Fibroblast of skin of back (primary cell): ENCODE measurements at places on chromosomes 5 and 9.

DNA sequence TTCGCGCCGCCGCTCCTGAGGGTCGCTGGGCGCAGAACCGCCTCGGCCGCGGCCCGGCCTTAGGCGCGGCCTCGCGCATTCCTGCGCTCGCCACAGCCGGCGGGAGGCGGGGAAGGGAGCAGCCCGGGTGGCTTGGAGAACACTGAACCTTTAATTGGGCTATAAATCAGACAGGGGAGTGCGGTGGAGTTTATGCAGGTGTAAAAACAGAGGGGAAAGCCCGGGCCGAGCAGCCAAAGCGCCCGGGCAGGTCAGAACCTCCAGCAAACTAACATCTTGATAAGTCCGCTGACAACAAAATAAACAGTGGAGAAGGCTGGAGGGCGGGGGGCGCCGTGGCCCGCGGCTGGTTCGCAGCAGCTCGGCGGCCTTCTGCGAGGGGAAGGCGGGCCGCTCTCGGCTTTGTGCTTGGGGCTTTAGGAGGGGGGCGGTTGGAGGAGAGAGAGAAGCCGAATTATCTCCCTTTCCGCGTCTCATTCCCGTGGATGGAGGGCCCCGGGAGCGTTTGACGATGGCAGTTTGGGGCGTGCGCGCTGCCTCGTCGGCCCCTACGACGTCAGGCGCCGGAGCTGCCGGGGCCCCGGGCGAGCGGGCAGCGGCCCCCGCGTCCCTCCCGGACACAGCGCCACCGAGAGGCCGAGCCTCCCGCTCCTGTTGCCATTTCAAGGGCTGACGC lies 11.3 kb downstream of the FOXD1 start:
- DNase-seq, result peak; percentile 84

DNA sequence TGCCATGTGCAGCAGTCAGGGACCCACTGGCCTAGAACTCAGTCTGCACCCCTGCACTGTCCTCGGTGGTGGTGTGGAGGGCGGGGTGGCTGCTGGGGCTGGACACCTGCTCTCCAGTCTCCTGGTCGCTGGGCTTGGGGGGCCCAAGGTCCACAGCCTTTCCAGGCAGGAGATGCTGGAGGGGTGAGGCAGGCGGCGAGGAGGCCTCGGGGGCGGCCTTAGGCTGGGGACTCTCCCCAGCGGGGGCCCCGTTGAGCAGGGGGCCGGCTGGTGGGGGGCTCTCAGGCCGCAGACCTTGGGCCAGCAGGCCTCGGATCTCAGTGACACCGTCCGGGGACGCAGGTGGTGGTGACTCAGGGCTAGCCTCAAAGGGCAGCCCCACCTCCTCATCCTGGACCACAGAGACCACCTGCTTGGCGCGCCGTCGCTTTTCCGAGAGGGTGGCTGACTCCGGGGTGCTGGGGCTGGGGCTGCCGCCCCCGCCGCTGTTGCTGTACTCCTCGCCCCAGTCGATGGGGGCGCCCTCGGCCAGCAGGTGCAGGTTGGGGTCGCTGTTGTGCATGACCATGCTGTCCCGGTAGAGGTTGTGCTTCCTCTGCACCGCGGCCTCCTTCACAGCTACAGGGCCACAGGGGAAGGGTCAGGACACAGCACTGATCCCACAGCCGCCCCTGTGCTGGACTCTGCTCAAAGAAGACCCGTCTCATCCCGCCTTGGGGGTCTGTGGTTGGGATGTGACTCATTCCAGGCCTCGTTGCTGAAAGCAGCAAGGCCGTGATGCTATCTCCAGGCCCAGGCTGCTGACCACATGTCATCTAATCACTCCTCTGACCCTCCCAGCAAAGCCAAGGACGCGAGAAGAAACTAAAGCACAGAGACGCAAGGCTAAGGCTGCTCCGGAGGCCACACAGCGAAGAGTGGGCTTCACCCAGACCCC lies 55.8 kb downstream of the LRSAM1 start:
- DNase-seq, result no peak

GRCh38 chr9:135306699-135307098 lies 172.9 kb upstream of the PPP1R26 start:
- no peak for DNase-seq

- no peak for DNase-seq
Observed at GRCh38 chr5:173774271-173774761, 113.8 kb upstream of the CPEB4 start.

DNA sequence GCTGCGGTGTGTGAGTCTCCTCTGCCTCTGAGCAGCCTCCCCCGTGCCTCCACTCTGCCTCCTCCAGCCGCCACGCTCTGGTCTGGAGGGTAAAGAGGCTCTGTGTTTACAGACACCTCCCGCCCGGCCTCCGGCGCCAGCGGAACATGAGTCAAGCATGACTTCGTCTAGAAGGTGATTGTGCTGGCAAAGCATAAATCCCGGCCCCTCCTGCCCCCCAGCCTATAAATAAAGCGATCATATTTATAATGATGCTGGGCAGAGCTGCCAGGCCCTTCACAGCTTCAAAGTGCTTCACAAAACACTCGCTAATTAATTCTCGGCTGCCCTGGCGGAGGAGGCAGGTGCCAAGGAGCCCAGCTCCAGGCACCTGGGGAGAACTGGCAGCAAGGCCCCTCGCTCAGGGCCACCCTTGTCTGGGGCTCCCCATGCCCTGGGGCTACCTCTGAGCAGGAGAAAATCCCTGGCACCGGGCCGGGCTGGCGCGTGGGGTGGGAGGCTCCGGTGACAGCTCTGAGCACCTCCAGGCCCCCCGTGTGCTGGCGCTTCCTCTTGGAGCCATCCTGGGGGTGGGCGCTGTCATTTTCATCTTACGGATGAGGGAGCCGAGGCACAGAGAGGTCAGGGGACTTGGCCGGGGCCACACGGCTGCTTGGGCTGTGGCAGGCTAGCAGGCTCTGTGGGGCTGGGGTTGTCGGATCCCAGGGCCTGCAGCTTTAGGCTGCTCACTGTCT lies 87.8 kb downstream of the RXRA start:
- peak; percentile 85 for DNase-seq

DNA sequence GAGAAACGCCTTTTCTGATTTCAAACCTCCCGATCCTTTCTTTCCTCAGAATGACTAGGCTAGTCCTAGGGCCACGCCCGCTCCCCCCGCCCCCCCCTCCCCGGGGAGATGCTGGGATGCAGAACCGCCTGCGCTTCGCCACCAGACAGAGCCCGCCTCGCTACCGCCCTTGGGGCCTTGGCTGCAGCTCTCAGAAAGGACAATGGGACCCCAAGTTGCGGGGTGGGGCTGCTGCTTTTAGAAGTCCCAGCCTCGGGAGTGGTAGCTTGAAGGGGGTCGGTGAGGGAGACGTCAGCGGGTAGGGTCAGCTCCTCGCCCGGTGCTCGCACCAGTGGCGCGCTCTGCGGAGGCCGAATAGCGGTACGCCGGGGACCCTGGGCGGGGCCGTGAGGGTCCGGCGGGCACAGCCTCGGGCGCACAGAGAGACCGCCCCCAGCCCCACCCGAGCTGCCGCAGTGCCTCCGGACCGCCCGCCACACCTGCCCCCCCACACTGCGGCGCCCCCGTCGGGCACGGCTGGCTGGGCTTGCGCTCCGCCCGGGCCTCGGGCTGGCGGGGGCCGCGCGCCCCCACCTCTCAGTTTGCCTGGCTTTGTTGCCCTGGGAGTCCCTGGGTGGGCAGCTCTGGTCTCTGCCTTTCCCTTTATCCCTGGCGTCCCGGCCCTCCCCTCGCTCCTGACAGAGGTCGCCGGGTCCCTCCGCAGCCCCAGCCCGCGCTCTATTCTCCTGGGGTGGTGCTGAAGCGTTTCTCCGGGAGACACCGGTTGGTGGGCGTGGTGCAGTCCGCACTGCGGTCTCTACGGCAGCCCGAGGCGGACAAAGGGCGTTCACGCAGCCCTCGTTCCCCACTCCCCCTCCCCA lies 1.2 kb downstream of the MAP1B start:
- DNase-seq, result peak; percentile 82

- DNase-seq, result no peak
Observed at GRCh38 chr9:109335929-109336328, 15.1 kb upstream of the EPB41L4B start.

DNA sequence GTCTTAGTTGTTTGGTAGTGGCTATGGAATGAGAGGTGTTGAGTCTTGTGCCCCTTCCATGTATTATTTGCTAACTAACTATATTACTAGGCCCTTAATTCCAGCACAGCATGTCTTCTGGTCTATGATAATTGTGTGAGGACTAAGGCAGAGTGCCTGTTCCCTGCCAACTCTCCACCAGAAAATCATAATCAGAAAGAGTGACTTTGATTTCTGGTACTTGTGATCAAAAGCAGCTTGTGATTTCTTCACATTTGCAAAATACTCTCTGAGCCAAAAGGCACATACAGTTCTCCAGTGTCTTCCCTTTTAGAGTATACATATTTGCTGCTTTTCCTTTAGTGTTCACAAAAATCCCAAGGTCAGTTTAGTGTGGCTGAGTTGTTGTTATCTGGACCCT lies 229.9 kb downstream of the GNA14 start:
- no peak for DNase-seq

- no peak for DNase-seq
Observed at GRCh38 chr5:14741131-14741530, 76.6 kb downstream of the OTULIN start.

DNA sequence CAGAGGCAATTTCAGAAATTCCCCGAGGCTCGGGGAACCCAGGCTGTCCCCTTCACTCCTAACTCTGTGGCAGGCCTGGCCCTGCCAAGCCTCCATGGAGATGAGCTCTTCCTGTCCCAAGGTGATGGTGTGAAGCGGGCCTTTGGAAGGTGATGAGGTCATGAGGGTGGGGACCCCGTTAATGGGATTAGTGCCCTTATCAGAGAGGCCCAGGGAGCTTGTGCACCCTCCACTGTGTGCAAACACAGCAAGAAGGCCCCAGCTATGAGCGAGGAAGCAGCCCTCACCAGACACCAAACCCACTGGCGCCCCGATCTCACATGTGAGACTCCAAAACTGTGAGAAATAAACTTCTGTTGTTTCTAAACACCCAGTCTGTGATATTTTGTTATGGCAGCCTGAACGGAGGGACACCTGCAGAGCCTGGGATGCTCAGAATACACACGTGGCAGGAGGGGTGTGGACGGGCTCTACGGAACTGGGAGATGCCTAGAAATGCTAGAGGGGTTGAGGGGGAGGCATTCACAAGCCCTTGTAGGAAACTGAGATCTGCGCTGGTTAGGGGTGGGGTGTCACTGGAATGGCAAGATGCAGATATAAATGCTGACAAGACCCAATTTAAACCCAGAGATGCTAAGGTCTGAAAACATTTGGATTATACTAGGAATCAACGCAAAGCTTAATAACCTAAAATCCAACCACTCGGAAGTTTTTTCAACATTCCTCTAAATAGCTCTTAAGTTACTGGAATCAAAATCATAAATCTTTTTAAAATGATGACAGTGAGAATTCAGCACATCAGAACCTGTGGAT lies 46.9 kb downstream of the ADAMTS2 start:
- DNase-seq, result no peak

GRCh38 chr5:120457839-120458507 lies 6.1 kb upstream of the PRR16 start:
- DNase-seq, result peak; percentile 59

DNA sequence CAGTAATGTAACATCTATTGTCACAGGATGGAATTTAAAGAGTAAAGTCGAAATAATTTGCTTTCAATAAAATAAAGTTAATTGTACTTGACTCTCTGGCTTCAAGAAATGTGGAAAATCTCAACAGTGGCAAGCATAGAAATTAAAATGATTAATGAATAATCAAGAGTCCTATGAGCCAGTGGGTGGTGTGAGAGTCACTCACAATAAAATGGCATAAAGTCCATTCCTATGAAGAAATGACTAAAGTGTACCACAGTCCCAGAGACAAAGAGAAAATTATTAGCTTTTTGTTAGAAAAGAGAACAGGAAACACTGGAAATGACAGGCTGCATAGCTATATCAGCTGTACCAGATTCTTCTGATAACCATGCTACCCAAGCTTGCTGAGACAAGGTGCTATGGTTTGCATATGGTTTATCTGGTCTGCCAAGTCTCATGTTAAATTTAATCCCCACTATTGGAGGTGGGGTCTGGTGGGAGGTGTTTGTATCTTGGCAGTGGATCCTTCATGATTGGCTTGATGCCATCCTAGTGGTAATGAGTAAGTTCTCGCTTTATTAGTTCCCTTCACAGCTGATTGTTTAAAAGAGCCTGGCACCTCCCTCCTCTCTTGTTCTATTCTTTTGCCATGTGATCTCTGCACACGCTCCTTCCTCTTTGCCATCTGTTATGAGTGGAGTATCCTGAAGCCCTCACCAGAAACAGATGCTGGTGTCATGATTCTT lies 647.7 kb upstream of the ITGA1 start:
- no peak for DNase-seq

GRCh38 chr9:73824671-73825070 lies 672.5 kb upstream of the RORB start:
- DNase-seq, result no peak

GRCh38 chr5:157479612-157480510 lies 19.8 kb downstream of the NIPAL4 start:
- DNase-seq, result no peak

DNA sequence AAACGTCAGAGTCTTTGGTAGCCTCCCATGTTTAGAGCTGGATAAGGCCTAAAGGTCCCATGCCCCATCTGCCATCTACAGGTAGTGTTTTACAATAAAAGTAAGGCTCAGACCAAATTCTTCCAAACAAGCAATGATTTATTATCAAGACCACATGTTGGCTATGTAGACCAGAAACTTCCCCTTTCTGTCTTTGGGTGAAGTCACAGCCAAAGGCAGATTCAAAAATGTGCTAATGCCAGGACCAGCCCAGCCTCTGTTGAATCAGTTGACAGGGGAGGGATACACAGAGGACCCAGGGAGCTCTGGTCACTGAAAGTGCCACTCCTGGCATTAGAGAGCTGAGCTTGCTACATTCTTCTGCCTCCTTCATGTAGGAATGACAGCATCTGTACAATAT lies 360.8 kb downstream of the NTRK2 start:
- no peak for DNase-seq

DNA sequence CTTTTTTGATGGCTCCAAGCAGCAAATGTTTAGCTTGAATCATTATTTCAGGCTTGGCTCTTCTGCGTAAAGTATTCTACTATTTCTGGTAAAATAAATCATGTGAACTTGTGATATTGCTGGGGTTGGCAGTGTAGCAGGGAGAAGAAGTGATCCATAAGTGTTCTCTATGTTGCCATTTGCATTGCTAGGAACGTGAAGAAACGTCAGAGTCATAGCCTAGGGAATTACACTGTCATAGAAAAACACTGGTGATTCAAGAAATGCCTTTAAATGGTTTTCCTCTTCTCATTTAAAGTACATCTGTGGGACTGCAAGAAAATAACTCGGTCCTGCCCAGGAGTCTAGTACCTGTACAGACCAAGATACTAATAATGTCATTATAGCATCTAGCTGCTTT lies 162.3 kb downstream of the PBX3 start:
- DNase-seq, result no peak

GRCh38 chr9:132711846-132712245 lies 41.6 kb downstream of the GTF3C4 start:
- DNase-seq, result no peak

DNA sequence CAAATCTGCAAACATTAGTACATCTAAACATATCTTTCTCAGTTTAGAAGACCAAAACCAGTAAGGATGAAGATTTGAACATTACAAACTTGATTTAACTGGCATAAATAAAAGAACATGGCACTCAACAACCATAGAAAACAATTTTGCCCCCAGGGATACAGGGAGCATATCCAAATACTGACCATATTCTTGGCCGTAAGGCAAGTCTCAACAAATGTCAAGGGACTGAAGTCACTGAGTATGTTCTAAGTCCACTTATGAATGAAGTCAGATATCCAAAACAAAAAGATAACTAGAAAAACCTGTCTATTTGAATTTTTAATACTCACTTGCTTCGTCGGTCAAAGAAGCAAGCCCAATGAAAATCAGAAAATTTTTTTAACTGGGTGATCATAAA lies 14.1 kb downstream of the FEM1C start:
- no peak for DNase-seq
